GM04503 (cell line): ENCODE measurements at places on chromosomes 1 and 21.

DNA sequence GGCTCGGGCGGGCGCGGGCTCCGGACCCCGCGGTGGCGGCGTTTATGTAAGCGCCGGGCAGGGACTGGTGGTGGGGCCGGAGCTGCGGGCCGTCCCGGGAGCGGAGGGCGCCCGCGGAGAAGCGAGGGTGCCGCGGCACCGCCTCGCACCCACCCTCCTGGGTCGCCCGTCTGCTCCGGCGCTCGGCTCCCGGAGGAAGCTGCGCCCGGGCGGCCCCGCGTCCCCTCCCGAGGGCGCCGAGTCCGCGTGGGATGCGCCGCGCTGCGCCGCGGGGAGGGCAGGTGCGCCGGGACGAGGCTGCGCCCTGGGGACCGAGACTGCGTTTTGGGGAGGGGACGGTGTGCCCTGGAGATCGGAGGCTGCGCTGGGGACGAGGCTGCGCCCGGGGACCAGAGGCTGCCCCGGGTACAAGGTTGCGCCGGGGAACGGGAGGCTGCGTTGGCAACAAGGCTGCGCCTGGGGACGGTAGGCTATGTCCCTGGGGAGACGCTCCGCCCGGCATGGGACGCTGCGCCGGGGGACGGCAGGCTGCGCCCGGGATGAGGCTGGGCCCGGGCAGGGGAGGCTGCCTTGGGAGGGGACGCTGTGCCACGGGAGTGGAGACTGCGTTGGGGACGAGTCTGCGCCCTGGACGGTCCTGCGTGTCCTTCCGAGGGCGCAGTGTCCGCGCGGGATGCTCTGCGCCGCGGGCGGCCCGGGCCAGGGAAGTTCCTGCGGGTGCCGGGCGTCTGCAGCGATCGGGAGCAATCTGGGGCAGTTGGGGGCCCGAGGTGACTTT is 627 bp downstream of the ADARB1 start:
- DNase-seq = no peak

GRCh38 chr1:54884135-54884586 is 2.8 kb downstream of the DHCR24 start:
- no peak for DNase-seq

GRCh38 chr1:31672986-31673385 is 28.3 kb upstream of the PEF1 start:
- DNase-seq = no peak

DNA sequence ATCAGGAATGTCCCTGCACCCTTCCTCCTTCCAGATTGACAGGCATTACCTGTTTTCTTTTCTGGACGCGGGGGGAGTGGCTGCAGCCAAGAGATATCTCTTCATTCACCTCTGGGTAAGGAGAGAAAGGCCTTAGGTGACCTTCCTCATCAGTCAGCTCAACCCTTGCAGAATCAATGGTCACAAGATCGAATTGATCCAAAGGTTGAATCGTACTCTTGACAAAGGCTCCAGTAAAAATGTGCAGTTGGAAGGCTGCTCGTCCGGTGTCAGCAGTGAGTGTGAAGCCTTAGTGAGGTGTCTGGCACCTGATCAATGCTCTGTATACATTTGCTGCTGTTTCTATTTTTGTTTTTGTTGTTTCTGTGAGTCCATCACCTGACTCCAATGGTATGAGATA is 282.6 kb upstream of the AJAP1 start:
- no peak for DNase-seq

GRCh38 chr1:229070168-229070567 is 200.7 kb upstream of the RAB4A start:
- peak; percentile 33 for DNase-seq

DNA sequence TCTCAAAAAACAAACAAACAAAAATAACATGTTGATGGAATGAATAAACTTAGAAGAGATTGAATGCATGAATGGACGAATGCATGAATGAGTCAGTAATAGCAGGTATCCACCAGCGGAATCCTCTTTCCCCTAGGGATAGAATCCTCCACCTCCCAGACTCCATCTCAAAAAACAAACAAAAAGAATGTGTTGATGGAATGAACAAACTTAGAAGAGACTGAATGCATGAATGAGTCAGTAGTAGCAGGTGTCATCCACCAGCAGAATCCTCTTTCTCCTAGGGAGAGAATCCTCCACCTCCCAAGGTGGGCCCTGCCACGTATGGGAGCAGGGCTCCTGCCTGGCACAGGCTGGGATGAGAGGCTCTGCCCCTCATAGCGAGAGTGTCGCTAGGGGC is 26.8 kb upstream of the RNF19B start:
- no peak for DNase-seq

GRCh38 chr1:161273402-161273801 is 14.9 kb downstream of the PCP4L1 start:
- no peak for DNase-seq

DNA sequence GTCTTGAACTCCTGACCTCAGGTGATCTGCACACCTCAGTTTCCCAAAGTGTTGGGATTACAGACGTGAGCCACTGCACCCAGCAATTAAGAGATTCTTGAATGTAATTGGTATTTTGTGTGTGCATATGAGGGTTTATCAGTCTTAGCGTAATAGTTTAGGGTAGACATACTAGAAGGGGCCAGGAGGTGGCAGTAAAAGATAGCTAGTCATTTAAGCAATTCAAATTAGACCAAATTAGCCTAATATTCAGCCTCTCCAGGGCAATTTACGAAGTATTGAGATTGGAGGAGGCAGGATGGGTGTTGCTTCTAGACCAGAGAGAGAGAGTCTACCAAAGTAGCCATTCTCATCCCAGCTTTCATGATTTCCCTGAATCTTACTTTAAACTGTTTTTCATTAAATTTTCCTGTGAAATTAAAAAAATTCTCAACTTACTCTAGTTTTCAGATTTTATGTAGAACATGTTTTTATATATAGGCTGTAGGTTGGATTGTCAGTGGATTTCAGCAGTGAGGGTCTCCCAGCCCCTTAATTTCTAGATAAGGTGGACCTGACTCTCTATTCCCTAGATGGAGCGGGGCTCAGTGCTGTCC is 119.7 kb downstream of the HHAT start:
- no peak for DNase-seq

GRCh38 chr1:89588480-89588879 is 44.4 kb upstream of the LRRC8C start:
- DNase-seq = no peak

DNA sequence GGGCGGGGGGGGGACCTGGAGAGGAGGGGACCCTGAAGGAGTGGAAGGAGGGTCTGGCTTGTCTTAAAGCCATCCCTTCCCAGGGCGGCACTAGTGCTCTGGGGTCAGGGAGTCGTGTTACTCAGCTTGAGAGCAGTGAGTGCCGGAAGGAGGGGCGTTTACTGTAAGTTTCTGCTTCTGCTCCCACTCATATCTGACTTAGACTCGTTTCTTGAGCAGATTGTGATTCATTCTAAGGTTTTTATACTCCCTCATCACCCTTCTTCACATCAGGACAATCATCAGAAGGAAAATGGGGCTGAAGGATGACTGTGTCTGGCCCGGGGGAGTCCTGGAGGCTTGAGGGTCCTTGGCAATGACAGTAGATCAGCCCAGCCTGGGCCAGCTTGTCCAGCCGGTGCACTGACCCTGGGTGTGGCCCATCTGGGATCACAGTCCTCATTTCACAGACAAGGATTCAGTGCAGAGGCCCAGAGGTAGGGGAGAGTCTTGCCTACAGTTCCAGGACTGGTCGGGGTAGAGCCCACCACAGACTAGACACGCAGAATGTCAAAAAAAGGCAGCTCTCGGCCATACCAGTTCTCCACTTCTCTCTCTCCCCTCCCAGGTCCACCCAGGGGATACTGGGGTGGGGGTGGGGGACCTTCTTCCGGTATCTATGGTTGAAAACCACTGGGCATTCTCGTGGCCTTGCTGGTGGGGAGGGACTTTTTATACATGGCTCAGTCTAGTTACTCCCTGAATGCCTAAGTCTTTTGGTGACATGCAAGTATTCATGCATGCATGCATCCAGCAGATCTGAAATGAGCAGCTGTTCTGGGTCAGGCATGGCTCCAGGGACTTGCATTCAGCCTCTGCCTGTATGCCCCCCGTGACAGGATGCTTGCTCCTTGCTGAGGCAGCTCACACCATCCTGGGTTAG is 5.1 kb downstream of the TNFRSF8 start:
- DNase-seq = no peak

DNA sequence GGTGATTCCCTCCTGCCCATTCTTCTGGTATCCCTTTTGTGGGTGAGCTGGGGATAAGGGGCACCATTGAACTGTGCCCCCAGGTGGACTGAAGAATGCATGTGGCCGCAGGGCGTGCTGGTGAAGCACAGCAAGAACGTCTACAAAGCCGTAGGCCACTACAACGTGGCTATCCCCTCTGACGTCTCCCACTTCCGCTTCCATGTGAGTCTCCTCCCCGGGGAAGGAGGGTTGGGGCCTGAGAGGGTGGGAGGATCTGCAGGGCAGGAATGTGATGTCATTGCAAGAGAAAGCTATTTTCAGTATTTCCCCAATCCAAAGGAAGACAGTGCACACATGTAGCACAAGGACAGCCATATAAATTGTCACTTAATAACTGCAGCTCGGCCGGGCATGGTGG is 7.5 kb upstream of the KPNA6 start:
- DNase-seq = no peak

GRCh38 chr1:27554759-27555699 is 48.9 kb downstream of the AHDC1 start:
- DNase-seq = no peak

GRCh38 chr1:205346956-205347574 is 9.7 kb downstream of the KLHDC8A start:
- DNase-seq = no peak

GRCh38 chr1:78676993-78677392 is 27.4 kb downstream of the IFI44 start:
- DNase-seq = no peak

- DNase-seq = no peak
These were observed 85.0 kb downstream of the NUF2 start for GRCh38 chr1:163406772-163407171.

DNA sequence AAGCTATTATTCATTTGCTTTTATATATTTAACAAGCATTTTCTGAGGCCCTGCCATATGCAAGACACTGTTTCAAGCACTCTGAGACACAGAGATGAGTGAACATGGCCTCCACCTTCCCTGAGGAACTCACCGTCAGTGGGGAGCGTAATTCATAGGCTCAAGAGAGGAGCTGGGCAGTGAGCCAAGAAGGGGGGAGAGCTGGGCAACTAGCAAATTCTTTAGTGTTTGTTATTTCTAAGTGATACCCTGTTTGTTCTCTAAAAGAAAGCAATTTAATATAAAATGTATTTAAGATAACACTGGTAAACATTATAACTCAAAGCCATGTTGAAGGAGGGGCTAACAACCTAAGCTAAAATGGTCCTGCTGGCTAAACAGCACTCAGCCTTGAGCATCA is 119.2 kb upstream of the NGF start:
- no peak for DNase-seq

DNA sequence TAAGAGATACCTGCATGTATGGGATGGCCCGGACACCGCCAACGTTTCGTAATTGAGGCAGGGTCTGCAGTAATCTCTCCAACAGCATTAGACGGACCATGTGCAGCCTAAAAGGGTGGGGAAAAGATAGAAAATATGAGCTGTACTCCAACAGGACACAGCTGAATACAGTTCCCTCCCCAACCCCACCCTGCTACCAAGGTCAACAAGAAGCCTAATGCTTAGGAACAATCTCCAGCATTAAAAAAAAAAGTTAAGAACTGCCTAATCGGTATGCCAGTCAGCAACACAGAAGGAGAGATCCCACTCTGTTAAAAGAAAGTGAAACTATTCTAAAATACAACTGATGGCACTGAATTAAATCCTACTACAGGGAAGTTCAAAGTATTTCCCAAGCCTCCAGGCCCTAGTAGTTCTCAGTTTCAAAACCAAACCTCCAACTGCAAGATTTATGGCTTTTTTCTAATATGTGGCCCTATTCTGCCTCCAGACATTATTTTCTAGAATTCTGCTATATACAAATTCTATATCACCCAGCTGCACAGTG is 81.0 kb downstream of the UBR4 start:
- no peak for DNase-seq

- no peak for DNase-seq
These were observed 25.5 kb downstream of the KCNAB2 start for GRCh38 chr1:6071219-6071618.

GRCh38 chr1:4825800-4826450 is 171.5 kb downstream of the AJAP1 start:
- DNase-seq = no peak

GRCh38 chr1:95230256-95230655 is 3.8 kb upstream of the RWDD3 start:
- DNase-seq = no peak

DNA sequence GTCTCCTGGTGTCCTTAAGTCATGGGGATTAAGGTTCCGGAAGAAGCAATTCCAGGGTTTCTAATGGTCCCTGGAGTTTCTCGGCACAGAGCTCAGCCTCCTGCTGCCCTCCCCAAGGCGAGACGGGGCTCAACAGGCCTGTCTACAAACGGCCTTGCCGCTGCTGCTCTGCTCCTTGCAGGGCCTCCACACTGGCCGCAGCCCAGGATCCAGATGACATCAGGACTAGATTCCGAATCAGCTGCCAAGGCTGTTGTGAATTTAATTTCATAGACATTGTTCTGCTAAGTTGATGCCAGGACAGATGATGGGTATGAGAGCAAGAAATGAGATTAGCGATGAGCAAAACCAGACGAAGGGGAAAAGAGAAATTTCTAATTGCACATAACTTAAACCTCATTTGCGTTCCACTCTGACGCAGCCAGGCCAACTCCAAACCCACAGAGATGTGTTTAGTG is 103.6 kb upstream of the BACE2 start:
- DNase-seq = no peak
